ENCODE measurements at places on chromosomes 2 and 18.

GRCh38 chr2:38959938-38960608 is 70.4 kb downstream of the ARHGEF33 start:
- DNase-seq, result peak; percentile 54

- no peak for DNase-seq
These were observed 104.8 kb downstream of the TANC1 start for GRCh38 chr2:159073256-159073655.

DNA sequence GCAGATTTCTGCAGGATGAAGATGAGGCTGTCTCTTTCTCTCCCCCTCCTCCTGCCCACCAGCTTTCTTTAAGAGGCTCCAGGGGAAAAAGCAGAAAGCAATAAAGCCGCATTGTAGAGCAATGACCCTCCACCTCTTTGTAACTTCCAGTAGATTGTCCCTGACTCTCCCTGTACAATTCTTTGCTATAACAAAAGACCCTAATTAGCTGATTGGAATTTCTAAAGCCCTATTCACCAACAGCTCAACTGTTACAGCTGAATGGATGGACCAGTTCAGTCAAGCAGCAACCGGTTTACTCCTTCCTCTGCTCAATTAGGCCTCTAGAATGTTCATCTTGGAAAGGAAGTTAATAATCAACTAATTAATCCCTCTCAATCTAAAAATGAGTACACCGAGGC is 301.0 kb downstream of the STK39 start:
- DNase-seq, result no peak

DNA sequence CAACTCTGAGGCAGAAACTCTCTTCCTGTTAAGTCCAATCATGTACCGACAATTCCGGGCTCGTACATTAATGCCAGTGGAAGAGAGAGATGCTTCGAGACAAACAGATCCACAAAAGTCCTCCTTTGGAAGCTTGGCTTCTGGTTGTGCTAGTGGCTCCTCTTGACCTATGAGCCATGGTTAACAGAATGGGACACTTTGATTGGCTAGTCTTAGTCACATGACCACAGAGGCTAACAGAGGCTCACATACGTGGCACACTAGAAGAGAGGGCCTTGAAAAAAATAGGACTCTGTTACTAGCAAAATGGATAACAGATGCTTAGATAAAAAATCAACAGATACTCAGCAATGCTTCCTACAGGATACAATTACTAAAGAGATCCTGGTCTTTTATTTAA is 1211.9 kb upstream of the GYPC start:
- DNase-seq, result no peak

DNA sequence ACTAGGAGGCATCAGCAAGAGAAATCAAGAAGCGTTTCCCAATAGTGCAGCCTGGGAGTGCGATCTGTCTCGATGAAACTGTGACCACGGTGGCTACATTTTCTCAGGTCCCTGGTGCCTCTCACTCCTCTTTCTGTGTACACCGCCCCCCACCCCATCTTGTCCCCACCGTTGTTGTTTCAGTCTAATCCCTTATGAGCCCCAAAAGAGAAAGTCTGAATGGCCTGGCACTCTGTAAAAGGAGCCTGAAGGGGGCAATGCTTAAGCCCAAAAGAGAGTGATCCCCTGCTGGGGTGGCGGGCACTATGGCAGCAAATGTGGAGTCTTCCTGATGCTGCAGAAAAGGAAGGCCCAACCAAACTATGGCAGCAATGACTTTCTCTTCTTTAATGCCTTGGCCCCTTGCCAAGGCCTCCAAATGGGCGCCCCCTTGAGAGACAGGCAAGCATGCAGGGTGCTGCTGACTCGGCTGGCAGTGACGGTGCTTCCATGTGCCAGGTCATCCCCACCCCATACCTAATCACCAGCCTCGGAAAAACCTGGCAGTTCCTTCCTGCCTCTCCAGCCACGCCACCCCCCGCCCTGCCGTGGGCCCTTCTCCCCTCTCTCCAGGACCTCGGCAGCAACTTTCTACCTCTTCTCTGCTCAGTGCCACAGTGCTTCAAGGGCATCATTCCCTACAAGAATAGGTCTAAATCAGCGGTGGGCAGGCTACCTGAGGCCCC is 123.0 kb downstream of the CYP26B1 start:
- no peak for DNase-seq

- DNase-seq, result no peak
These were observed 44.7 kb upstream of the KIDINS220 start for GRCh38 chr2:8882094-8882493.

DNA sequence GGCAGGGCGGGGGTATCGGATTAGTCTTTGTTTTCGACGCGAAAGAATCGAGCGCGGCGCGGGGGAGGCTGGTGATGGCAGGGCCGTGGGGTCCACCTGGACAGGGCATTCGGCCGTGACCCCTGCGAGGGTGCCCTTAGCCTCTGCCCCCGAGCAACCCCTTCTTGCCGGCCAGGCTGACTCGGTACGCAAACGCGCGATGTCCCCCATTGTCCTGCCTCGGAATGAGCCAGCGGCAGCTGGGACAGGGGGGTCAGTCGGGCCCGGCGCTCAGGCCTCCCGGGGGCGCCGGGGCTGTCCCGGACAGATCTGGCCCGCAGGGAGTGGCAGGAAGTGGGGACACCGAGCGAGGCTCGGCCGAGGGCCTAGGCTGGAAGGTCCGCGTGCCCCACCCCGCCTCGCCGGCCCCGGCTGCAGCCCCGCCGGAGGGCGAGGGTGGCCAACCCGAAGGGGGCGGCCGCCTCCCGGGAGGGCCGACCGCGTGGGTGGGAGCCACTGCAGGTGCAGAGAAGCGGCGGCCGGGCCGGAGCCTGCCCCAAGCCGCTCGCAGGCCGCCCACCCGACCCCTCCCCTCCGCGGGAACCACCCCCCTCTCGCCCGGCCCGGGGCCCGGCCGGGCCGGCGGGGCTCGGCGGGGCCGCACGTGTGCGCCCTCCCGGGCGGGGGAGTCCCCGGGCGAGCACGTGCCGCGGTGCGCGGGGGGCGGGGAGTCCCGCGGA is at the start of gene TET3:
Gene TET3 (plus strand): TSS at position 708 of the 719 bp plus-strand sequence. CDS start 1,494 bp downstream, outside the sequence.
- DNase-seq, result peak; percentile 62

GRCh38 chr18:77043541-77044280 is 88.9 kb downstream of the MBP start:
- no peak for DNase-seq

DNA sequence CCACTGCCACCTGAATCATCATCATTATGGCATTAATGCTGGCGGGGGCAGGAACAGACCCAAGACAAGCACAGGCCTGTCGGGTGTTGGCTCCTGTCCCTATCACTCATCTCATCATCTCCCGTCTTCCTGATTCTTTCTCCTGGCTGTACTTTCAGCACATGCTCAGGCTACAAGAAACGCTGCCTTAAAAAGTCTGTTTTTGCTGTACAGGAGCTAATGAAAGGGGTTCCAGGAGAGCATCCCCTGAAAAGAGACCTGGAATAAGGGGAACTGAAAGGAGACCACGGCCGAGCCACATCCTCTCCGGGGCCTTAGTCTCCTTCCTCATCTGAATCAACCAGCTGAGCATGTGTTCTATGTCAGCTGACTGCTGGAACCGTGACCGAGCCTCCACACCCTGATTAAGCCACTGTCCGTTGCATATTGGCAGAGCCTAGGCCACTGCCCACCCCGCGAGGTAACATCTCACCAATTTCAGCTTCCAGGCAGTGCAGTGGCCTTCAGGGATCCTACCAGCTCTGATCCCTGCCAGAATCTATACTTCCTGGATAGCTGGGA is 62.6 kb downstream of the DNMT3A start:
- DNase-seq, result no peak

DNA sequence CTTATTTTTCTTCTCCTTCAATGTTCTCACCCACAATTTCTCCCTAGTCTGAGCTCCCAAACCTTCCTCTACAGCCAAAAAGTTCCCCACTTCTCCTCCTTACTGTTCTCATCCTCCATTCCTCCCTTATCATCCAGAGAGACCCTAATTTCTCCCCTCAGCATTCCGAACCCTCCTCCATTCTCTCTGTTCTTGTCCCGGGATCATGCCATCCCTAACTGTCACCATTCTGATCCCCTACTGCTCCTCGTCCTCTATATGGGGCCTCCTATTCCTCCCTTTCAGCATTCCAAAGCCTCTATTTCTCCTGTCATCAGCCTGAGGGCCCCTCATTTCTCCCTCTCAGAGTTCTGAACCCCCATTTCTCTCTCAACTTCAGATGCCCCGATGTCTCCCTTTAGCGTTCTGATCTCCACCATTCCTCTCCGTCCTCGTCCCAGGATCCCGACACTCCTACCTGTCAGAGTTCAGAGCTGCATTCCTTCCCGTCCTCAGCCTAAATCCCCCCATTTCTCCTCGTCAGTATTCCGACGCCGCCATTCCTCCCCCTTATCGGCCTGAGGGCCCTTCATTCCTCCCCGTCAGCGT is 522 bp downstream of the MBD1 start:
- no peak for DNase-seq

DNA sequence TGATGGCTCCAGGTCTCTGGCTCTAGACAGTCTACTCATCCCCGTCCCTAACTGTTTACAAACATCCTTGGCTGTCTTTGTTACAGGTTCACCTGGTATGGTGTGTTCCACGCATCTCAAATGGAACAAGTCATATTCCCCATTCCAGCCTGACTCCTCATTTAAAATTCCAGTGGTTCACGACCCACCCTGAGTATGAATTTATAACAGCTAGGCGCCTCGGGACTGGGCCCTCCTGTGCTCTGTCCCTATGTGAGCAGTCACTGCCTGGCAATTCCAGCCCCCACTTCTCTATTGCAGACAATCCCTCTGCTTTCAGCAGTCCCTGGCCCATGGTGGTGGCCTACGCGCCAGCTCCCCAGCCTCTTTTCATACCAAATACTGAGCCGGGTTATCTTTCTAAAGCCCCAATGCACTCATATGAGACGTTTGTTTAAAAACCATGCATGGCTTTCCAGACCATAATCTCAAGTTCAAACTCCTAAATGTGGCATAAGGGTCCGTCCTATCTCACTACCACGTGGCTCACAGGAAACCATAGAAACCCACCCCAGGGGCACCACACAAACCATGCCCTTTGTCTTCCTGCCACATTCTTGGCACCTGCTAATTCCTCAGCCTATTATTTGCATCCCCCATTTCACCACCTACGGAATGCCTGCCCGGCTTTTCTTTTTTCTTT is 1.6 kb downstream of the SERPINB8 start:
- DNase-seq, result no peak

DNA sequence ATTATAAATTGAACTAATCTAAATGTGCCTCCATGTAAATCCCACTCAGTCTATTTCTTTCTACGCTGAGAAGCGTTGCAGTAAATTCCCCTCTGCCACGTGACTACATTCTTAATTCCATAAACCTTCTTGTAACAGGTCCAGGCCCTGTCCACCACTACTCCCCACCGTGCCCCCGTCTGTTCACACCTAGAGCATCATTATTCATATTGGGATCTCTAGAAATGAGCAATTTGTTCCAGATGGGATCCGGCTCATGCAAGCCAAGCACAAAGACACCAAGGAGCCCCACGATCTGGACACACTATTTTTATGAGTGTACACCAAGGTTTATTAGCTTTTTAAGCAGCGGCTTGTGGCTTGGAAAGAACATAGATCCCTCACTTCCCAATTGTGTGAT is 38.2 kb downstream of the BOLA3 start:
- DNase-seq, result no peak

DNA sequence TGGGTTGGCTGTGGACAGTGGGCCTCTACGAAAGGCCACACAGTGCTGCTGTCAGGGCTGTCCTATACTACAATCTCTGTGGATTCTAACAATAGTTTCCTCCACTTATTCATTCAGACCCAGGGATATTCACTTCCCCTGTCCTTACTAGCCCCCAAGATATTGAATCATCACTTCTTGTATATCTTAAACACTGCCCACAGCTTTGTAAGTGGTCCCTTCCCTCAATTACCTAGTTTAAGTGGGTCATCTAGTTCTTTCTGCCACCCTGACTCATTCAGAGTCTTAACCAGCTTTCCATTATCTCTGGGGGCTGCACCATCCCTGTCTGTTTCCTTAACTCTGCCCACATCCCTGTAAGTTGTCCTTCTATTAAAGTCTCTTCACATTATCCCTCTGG is 69.2 kb downstream of the CD28 start:
- no peak for DNase-seq

GRCh38 chr2:3517948-3518495 is 1.3 kb downstream of the ADI1 start:
- no peak for DNase-seq

DNA sequence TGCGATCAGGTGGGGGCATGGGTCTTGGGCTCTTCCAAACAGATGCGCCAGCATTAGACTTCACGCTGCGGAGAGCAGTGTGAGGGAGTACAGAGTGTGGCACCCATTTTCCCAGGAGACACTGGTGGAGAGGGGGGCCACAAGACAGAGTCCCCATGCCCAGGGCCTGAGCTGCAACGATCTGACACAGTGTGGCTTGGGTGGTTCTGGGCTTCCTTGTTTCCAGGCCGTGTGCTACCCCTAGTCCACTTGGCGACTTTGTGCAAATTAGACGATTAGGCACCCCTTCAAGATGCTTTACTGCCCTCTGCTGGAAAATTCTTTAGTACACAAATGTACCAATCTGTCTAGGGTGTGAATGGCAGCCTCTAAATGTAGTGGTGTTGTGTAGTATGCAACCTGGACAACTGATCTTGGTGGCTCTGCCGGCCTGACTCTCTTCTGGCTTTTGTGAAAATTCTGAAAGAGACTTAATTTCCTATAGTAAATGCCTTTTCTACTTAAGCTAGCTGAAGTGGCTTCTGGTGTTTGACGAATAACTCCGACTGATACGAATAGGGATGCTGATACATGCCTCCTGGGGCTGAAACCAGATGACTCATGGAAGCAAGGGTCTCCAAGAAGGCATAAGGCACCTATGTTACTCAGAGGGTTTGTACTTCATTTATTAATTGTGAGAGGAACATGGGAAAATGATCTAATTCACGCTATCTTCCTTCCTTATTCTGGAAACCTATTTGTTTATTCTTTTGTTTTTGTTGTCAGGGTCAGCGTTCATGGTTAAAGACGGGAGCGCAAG is 92.3 kb upstream of the SMAD2 start:
- DNase-seq, result no peak

DNA sequence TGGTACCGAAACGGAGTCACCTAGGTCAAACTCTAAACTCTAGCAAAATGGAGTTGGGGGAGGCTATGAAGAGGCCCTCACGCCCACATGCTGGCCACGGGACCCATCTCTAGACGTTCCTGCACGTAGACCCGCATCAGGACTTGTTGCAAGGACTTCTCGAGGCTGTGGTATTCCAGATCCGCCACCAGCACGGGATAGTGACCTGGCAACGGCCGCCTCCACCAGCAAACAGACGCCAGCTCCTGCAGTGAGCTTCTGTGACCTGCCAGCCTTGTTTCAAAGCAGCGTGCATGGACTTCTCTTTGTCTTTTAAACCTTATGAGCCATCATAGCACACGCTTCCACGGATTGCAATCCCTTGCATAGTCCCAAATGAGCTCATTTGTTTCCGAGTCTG is 40.3 kb upstream of the RALBP1 start:
- no peak for DNase-seq

Measured in activated T-helper 9 cell treated with anti-CD3 and anti-CD28 coated beads, Interleukin-2, amount 50 U/mL, for 16 hours (primary cell).